ENCODE measurements at places on chromosomes 2 and 18.

DNA sequence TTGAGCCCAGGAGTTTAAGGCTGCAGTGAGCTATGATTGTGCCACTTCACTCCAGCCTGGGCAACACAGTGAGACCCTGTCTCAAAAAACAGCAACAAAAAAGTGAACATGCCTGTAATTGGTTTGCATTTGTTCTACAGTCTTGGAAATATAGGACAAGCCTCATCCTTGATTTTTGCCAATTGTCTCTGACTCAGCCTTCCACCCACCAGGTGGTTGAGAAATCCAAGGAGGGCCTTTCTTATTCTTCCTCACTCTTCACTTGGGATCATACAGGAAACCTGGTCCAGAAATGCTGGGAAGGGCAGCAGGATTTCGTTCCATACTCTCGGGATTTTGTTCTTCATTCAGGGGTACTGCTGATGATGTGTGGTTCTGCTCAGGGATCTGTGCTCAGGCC is 94.6 kb downstream of the CDC42EP3 start:
- no peak overlapping the region for H3K4me3 ChIP-seq
- H3K4me1 ChIP-seq, result peaks cover 22% of the 10 kb centered on the region
- no peak overlapping the region for H3K27ac ChIP-seq
- H3K36me3 ChIP-seq, result no peaks in the 10 kb centered on the region
- no peak for DNase-seq
- no peaks in the 10 kb centered on the region for H3K27me3 ChIP-seq

GRCh38 chr18:59012815-59013705 is 126.6 kb upstream of the SEC11C start:
- DNase-seq, result no peak
- H3K27me3 ChIP-seq, result no peaks in the 10 kb centered on the region
- no peaks in the 10 kb centered on the region for H3K36me3 ChIP-seq
- no peak overlapping the region for H3K4me3 ChIP-seq
- peaks cover 10% of the 10 kb centered on the region for H3K4me1 ChIP-seq
- H3K27ac ChIP-seq, result no peak overlapping the region

GRCh38 chr18:49521216-49521835 is 34.3 kb upstream of the C18orf32 start:
- H3K36me3 ChIP-seq, result no peaks in the 10 kb centered on the region
- H3K4me1 ChIP-seq, result peaks cover 9% of the 10 kb centered on the region
- no peaks in the 10 kb centered on the region for H3K27me3 ChIP-seq
- H3K4me3 ChIP-seq, result no peak overlapping the region
- no peak for DNase-seq

- H3K4me1 ChIP-seq, result no peaks in the 10 kb centered on the region
- DNase-seq, result no peak
- no peak overlapping the region for H3K4me3 ChIP-seq
- no peaks in the 10 kb centered on the region for H3K27me3 ChIP-seq
- no peaks in the 10 kb centered on the region for H3K36me3 ChIP-seq
- no peak overlapping the region for H3K27ac ChIP-seq
Observed at GRCh38 chr2:238682536-238682935, 165.3 kb upstream of the TWIST2 start.

GRCh38 chr2:111715987-111716904 is 167.7 kb downstream of the ANAPC1 start:
- H3K36me3 ChIP-seq, result no peaks in the 10 kb centered on the region
- H3K27me3 ChIP-seq, result no peaks in the 10 kb centered on the region
- H3K4me3 ChIP-seq, result no peak overlapping the region
- H3K27ac ChIP-seq, result no peak overlapping the region
- no peaks in the 10 kb centered on the region for H3K4me1 ChIP-seq

All from SK-N-SH (cell line).